ENCODE measurements at places on chromosomes 6 and 20. TPM values are rescaled to one million over a fixed set of nuclear protein-coding genes. Genes with fewer than 3 reads are reported as not detected.

The MCCD1 gene
- not detected for total RNA-seq

The ANGPT4 gene
- total RNA-seq = 0.01 TPM

The PAK1IP1 gene
- 21.4 TPM for total RNA-seq

The CLIC5 gene
- total RNA-seq = not detected

The SCGN gene
- total RNA-seq = 0.30 TPM
